Nucleus accumbens (tissue), 56 donors: ENCODE measurements at places on chromosomes 1 and 21.

- DNase-seq = no peak
Observed at GRCh38 chr1:229068270-229068987, 202.5 kb upstream of the RAB4A start.

DNA sequence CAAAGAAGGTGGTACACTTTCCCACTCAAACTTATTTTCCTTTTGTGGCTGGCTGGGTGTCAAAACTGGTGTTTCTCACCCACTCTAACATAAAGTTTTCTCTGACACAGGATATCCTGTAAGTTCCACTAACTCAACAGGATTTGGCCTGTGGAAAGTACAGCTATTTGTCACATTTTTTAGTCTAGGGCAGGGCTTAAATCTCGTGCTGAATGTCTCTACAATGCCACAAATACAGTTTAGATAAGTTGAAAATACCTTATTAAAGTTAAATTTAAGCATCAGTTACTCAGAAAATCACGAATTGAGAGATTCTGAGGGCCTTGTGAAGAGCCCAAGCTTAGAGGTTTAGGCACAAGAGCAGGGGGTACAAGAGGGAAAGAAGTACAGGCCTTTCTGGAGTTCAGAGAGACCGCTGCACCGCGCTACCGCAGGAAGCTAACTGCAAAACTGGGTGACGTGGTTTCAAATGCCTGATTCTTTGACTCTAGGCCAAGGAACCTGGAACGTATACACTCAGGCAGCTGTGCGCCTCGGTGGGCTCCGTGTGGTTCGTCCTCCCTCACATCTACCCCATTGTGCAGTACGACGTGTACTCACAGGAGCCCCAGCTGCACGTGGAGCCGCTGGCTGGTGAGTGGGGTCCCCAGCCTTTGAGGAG is 23.4 kb upstream of the PWP2 start:
- DNase-seq = no peak

- DNase-seq = no peak
Observed at GRCh38 chr21:14088391-14088790, 122.4 kb downstream of the LIPI start.

DNA sequence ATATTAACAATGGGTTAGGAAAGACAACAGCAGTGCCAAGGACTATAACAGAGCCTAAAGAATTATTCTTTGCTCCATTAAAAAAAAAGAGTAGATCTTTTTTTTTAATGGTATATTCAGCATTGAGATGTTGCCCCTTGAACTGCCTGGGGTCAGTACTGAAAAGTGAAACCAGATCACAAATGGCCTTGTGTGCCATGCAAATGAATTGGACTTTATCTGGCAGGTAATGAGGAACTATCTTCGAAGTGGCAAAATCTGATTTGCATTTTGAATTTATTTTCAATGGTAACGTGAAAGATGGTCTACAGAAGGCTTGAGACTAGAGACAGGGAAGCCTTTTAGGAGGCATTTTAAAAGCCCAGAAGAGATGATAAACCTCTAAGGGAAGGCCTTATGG is 21.4 kb upstream of the PKN2 start:
- DNase-seq = no peak

DNA sequence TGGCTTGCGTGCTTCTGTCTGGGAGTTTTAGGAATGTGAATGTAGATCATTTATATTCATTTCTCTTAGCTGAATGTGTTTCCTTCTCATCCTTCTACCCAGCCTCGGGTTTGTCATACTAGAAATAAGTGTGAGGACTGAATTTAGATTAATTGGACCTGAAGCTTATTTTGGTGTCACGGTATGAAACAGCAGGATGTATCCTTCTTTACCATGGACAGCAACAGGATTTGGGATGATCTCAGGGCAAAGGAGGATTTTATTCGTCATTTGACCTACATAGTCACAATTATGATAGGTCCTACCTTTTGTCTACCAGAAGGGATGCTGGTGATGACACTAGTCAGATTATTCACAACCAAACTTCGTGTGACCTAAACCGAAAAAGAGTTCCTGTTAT is 127.4 kb downstream of the FMN2 start:
- no peak for DNase-seq
